Fibroblast of upper back skin (primary cell): ENCODE measurements at places on chromosomes 11 and 22.
A peak's percentile ranks its signal among the peaks of the same experiment; 100 is the strongest.

GRCh38 chr22:21938906-21939305, 13.7 kb downstream of the PPM1F start:
- no peak for DNase-seq

- no peak for DNase-seq
Observed at GRCh38 chr22:33116841-33117547, 58.8 kb upstream of the SYN3 start.

DNA sequence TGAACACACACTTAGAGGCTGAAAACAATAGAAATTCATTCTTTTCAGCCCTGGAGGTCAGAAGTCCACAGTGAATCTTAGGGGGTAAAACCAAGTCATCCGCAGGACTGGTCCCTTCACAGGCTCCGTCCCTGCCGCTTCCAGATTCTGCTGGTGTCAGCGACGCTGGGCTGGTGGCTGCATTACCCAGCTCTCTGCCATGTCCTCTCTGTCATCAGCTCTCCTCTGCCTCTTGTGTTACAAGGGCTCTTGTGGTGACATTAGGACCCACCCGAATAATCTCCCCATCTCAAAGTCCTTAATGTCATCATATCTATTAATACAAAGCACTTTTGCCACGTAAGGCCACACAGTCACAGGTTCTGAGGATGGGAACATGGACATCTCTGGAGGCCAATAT, 47.7 kb upstream of the ANO1 start:
- DNase-seq: no peak

DNA sequence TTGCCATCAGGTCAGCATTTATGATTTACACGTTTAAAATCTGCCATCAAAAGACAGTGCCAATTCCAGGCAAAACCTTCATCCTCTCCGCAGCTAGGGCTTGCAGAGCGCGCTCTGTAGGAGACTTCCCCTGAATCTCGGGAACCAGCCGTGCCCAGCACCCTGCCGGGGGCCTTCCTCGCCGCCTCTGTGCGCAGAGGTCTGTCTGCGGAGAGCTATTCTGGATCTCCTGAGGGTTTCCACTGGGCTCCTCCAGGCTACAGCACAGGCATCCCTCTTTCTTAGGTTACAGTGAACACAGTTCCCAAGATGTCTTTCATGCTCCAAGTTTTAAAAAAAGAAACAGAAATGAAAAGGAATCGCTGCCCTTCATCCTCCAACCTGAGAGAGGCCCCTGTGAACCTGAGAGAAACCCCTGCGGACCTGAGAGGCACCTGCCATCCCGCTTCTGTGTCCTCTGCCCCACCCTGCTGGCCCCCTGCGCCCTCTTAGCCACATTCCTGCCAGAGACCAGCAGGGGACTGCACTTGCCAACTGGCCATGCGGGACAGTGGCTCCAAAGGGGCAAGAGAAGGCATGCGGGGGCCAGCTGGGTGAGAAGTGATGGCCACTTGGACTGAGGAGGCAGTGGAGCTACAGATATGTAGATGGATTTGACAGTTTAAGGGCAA, 16.1 kb downstream of the TP53AIP1 start:
- DNase-seq: no peak

DNA sequence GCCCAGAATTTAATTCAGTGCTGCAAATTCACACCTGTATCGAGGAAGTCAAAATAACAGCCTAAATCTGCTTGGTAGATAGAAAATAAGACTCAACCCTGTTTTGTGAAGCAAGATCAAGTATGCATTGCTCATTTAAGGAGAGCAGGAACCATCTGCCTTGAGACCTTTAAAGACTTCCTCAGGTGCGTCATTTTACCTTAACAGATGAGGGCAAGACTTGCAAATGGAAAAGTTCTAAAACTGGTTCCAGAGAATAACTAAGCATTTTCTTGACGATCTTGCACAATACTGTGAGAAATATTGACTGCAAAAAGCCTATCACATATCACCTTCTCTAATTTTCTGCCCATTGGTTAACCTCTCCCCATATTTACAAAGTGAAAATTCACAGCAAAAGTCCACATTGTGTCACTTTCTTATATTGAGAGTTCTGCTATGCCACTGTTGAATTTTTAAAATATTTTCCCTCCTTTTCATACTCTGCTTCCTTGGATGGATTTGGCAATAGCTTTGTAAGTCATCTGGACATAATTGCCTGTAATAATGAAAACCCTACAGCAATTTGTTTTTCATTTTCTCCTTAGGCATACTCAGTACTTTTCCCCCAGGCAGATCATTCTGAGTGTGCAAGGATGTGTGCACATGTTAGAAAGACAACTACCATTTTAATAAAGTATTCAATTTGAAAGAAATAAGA, 234.2 kb downstream of the AASDHPPT start:
- peak; percentile 66 for DNase-seq

DNA sequence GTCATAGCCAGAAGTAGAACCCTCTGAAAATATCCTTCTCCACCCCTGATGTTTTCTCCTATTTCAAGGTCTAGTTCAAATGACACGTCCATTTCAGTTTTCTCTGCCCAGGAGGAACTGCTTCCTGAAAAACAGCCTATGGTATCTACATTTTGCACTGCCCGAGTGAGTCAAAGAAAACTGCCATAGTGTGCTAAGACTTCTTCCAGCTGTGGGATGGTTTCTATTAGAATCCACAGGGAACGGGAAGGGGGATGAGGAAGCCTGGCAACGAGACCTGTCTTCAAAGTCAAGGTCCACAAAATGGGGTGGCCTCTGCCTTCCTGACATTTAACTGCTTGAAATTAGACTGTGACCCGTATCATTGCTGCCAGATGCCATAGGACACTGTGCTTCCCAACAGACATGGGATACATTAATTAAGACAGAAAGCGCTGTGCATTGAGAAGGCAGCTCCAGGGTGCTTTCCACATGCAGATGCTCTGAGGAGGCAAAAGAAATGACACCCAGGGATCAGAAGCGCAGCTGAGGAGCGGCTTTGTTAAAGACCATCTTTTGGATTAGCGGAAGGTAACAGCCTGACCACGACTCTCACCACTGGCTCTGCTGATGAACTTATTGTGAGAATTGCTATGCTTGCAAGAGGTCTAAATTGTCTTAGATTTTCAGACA, 39.4 kb upstream of the NUP50 start:
- peak; percentile 21 for DNase-seq

GRCh38 chr11:73177778-73178539, 35.8 kb upstream of the FCHSD2 start:
- peak; percentile 84 for DNase-seq

DNA sequence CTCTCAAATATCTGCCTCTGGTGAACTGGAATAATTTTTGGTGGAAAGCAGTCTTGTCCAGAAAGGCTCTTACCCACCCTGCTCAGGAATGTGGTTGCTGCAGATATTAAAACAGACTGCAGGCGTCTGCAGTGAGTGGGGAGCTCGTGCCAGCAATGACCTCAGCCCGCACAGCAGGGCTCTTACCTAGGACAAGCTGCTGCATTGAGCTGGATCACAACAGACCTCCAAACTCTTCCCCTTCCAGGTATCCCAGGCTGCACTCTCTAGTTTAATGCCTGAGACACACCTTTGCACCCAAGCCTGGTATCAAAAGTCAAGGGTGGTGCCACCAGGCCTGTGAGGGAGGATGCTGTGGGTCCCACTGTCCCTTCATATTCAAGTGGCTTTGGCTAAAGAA, 69.7 kb upstream of the CDON start:
- no peak for DNase-seq

GRCh38 chr11:37264783-37265182, 666.7 kb upstream of the RAG2 start:
- no peak for DNase-seq

DNA sequence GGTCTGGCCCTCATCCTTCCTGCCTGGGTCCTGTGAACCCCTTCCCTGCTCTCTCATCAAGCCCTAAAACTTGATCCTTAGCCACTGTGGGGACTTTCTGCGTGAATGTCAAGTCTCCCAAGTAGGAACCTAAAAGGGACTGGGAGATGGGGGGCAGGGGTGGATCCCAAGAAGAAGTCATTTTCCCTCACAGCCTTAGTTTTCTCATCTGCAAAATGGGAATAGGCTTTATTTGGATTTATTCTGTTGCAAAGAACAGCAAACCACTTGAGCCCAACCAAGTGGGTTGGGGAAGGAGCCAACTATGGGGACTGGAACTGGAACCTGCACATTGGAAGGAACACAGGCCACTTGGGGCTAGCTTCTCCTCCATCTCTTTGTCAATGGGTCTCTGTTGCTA, 36.8 kb downstream of the NEU3 start:
- DNase-seq: no peak

GRCh38 chr11:128916681-128917080, 25.5 kb downstream of the KCNJ5 start:
- no peak for DNase-seq

DNA sequence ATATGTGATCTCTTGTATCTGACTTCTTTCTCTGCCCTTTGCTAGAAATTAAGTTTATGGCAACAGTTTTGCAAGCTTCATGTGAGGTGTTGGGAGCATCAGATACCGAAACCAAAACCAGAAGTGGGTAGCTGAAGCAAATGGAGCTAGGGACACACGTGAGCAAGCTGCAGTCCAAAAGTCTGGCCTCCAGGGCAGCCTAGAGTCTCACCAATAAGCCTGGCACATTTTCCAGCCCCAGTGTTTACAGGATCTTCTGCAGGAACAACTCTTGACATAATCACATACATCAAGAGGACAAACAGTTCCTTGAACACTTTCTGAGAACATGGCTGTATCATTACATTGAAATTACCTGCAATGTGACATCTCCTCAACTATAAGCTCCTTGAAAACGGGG, 114.1 kb downstream of the LARGE1 start:
- no peak for DNase-seq

DNA sequence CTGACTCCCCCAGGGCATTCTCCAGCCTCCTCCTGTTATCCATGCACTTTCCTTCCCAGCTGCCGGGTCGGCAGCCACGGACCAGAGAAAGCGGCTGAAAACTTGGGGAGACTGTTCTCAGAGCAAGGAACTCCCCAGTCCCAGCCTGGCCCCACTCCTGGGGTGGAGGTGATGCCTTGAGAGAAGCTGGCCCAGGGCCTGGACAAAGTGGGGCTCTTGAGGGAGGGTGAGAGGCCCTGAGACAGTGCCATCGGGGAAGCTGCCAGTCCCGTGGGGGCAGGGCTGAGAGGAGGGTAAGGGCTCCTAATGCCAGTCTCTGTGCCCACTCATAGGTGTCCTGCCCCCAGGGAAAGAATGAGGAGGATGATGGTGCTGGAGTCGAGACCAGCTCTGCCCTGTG, 53.8 kb downstream of the FLRT1 start:
- DNase-seq: no peak
